SK-N-SH (cell line): ENCODE measurements at places on chromosomes 1 and 21. TPM values are rescaled to one million over a fixed set of nuclear protein-coding genes. Genes with fewer than 3 reads are reported as not detected.

- H3K27me3 ChIP-seq = no peaks in the 10 kb centered on the region
- H3K4me1 ChIP-seq = no peaks in the 10 kb centered on the region
- H3K4me3 ChIP-seq = no peak overlapping the region
- H3K36me3 ChIP-seq = no peaks in the 10 kb centered on the region; the same call in 1 of the 2 replicates
- no peak for DNase-seq
These were observed 92.0 kb downstream of the ITSN1 start for GRCh38 chr21:33734291-33734690.

DNA sequence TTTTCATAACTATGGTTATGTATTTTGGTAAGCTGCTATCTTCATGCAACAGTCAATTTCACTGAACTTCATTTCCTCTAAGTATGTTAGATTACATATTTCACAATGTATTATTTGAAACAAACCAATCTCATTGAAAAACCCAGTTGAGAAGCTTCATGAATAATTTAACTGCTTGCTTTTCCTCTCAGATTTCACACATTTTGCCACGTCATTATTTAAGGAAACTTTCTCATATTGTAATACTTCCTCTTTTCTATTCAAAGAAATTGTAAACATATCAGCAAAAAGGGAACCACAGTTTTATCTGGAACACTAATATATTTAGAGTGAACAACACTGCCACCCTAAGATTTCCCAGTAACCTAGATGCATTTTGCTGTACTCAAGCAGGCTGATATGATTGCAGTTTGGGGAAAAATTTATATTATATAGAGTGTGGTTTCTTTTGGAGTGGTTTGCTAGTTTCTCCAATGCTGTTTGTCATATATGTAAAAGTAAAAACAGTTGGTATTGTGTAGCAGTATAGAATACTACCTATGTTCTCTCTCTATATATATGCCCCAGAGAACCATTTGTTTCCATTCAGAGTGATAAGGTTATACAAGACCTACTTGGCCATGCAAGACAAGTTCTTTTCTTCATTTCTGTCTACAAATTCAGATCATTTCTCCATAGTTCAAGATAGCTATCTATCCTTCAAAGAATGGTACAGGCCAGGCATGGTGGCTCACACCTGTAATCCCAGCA, 28.4 kb upstream of the AHCTF1 start:
- no peaks in the 10 kb centered on the region for H3K36me3 ChIP-seq
- H3K27ac ChIP-seq = no peak overlapping the region
- H3K27me3 ChIP-seq = no peaks in the 10 kb centered on the region
- no peak for DNase-seq
- H3K4me1 ChIP-seq = no peaks in the 10 kb centered on the region

- peaks cover 35% of the 10 kb centered on the region for H3K36me3 ChIP-seq
- H3K4me3 ChIP-seq = peak overlapping the region; percentile 63
- H3K4me1 ChIP-seq = peaks cover 16% of the 10 kb centered on the region
These were observed 543 bp downstream of the TMEM9 start for GRCh38 chr1:201153474-201154388.

DNA sequence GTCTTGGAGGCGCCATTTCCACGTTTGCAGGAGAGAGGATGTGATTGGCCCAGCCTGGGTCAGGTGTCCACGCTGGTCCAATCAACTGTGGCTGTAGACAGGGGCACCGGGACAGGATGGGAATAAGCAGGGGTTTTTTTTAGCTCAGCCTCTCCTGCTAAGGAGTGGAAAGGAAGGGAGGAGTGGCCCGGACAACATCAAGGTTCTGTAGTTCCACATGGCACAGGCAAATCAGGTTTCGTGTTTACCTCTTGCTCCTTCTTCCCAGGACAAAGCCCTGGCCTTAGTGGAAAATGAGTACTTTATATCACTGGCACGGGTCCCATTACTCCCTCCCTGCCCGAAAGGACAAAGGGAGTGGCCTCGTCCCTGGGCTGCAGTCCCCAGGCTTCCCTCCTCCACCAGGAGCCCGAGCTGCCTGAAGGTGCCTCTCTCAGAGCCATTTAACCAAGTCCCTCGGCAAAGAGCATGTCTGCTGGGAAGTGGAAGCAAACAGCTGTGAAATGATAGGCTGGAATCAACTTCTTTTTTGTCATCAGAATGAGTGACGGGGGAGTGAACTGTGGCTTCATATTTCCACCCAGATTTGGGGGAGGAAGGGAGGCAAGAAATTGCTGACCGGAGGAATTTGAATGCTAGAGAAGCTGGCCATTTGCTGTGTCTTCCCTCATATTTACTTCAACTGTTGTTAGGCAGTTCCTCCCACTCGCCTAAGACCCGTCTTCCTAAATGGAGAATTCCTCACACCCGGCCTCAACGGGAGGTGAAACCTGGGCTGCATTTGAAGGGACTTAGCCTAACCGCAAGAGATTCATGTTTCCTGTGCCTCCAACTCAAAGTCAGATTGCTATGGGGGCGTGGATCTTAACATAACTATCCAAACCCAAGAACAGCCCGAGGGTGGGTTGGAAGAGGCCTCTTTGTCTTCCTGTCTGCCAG, 84.9 kb upstream of the SLC44A3 start:
- H3K27me3 ChIP-seq = no peaks in the 10 kb centered on the region
- H3K27ac ChIP-seq = no peak overlapping the region
- H3K4me3 ChIP-seq = no peak overlapping the region
- no peak for DNase-seq
- H3K4me1 ChIP-seq = peaks cover 17% of the 10 kb centered on the region; the same call in 1 of the 2 replicates
- no peaks in the 10 kb centered on the region for H3K36me3 ChIP-seq

Gene ARHGEF10L
- 12.5 and 12.6 TPM in 2 replicates for polyA plus RNA-seq

Gene MYBPHL
- 0.07 TPM in 1 of 2 replicates, not detected in the other for polyA plus RNA-seq

Gene INSRR
- polyA plus RNA-seq = 0.20 and 0.63 TPM in 2 replicates

Gene ITLN2
- polyA plus RNA-seq = not detected in 2 replicates

Gene SLC1A7
- not detected in 2 replicates for polyA plus RNA-seq
